Activated CD4-positive, alpha-beta T cell treated with anti-CD3 and anti-CD28 coated beads, Interleukin-2, amount 50 U/mL, for 1 hour (primary cell): ENCODE measurements at places on chromosomes 7 and 10.
A peak's percentile ranks its signal among the peaks of the same experiment; 100 is the strongest.

GRCh38 chr7:88670536-88670935 is 89.0 kb upstream of the ZNF804B start:
- DNase-seq: no peak

GRCh38 chr7:47940088-47941013 is 7.9 kb downstream of the PKD1L1 start:
- DNase-seq: no peak

GRCh38 chr10:17062009-17062408 is 67.6 kb downstream of the CUBN start:
- DNase-seq: no peak

DNA sequence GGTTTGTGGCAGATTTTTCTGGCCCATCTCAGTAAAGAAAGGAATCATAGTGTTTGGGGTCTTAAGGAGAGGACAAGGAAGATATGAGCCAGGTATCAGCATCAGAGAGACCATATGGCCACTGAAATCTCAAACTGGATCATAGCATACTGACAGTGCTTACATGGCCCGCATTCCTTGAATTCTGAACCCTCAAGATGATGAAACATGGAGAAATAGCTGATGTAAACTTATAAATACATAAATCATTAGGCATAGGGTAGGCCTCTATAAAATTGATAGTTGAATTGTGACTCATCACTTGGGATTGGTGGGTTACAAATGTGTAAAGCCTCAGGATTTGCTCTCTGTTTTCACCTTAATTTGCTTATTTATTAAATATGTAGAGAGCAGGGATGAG is 688.5 kb downstream of the CNTNAP2 start:
- DNase-seq: no peak

DNA sequence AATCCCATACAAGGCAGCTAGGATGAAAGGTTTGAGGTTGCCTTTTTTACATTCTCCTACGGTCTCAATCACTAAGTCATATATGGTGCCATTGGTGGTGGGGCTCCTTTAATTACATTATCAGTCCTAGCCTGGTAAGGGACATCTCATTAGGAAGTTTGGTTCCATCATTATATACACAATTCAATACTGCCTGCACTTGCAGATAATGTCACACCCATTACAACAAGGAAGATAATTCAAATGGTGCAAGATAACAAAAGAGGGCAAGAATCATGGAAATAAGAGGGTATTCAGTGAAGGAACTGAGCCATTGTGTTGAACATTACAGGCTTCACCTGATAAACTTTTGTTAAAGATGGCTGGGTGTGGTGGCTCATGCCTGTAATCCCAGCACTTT is 1.7 kb upstream of the TMEM248 start:
- DNase-seq: no peak

GRCh38 chr7:141511316-141511675 is 39.9 kb upstream of the AGK start:
- DNase-seq: no peak

- DNase-seq: no peak
Measured at GRCh38 chr7:39605087-39605486, 18.3 kb upstream of the RALA start.

DNA sequence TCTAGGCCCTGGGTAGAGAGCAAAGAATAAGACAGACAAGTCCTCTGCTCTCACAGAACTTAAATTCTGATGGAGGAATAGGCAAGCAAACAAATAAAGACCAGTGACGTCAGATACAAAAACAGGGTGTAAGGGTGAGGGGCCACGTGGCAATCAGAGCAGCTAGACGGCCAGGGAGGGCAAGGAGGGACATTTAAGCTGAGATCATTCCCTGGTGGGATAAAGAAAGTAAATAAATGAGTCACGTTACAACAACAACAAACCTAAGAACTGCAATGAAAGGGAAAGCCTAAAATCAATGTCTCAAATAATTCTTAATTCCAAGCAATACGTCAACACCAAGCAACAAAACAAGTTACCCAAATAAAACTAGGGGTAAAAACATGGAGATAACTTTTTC is 21.8 kb downstream of the STN1 start:
- DNase-seq: no peak

- no peak for DNase-seq
Measured at GRCh38 chr10:29689001-29689400, 54.2 kb upstream of the SVIL start.

DNA sequence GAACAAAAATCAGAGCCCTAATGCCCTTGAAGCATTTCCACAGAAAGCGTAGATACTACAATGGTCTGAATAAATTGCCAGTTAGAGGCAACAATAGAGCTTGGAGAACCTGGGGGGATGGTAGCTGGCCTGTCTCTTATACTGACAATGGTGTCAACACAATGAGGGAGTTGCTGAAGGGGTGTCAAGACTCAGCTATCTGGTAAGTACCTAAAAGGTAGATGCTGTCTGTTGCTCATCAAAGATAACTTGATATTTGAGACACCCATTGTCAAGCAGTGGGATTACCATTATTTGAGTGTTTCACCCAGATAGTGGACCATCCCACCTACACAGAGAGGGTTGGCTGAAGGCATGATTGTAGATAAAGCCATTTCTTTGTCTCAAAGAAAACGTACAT is 72.8 kb downstream of the PDE1C start:
- DNase-seq: no peak

DNA sequence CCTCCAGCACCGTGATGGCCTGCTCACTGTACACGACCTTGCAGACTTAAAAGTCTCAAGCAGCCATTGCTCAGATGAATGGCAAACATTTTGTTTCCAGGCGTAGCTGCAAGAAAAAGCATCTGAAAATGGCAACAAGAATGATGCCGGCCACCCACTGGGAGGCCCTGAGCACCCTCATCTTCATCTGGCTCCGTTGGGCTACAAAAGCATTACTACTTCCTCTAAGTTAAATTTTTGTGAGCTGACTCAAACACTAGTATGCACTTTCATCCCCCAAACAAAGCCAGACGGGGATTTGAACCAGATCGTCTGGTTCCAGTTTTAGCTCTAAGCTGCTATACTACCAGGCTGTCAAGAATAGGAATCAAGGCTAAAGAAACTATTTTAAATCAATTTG is 116.6 kb upstream of the CDK1 start:
- DNase-seq: no peak

DNA sequence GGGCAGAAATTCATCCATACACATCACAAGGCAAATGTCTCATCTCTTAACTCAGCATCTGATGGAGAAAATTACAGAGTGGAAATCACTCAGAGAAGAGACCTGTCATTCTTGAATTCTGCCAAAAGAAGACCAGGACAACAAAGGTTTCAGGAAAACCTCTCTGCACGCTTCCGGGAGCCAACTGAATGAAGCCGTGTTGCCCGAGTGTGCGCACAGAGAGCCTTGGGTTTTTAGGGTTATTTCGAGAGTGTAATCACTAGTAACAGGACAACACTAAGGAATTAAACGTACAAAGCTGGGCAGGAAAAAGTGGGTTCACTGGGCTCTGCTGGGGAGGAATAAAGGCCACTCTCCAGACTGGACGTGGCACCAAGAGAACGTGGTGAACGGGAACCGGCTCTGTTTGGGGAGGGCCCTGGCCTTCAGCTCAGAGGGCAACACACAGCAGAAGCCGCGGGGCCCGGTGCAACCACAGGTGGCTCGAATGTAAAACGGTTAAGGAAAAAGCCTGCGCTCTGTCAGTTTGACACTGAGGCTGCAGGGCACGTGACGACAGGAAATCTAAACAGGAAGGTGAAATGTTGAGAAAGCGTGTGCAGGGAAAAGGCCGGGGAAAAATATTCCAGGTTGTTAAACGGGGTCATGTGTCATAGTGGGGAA is 331.5 kb downstream of the DNAJB6 start:
- DNase-seq: no peak

- DNase-seq: no peak
Measured at GRCh38 chr7:45985902-45986301, 64.8 kb upstream of the IGFBP3 start.

DNA sequence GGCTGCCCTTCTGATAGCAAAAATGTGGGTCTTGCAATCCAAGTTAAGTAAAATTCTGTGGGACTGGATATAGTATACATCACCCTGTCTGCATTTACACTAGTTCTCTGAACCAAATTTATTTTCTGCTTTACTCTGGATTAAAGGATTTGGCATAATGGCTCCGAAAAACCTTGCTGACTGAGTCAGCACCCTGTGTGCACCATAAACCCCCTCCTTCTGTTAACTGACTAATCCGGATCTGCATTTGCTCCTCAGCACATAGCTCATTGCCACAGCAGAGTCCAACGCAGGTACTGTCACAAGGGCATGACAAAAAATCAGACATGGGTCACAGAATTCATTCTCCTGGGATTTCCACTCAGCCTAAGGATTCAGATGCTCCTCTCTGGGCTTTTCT is 1.3 kb downstream of the OR2A5 start:
- no peak for DNase-seq

DNA sequence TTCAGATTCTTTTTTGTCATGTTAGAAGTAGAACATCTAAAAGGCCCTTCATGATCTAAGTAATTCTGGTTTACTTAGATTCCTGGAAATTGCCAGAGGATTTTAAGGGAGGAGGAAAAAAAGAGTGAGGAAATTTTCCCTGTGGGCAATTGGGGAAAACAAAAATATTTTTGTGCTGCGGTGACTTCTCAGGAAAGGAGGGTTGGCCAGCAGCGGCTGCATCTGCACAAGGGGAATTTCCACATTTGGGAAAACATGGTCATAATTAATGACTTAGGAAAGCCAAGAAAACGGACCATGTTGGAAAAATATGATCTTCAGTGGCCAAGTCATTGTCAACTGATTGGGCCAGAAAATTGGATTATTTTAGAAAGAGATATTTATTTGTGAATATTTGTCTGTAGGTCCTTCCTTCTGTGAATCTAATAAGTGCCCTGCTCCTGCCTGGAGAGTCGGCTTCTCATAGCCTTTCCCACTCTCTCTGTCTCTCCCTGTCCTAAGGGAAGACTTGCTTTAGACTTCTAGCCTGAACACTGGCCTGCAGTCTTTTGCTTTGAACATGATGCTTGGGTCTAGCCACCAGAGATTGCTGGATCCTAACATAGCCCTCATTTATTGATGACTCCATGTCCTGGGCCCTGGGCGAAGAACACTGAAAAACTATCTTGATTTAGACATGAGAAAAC is 124.2 kb upstream of the MKLN1 start:
- DNase-seq: no peak

DNA sequence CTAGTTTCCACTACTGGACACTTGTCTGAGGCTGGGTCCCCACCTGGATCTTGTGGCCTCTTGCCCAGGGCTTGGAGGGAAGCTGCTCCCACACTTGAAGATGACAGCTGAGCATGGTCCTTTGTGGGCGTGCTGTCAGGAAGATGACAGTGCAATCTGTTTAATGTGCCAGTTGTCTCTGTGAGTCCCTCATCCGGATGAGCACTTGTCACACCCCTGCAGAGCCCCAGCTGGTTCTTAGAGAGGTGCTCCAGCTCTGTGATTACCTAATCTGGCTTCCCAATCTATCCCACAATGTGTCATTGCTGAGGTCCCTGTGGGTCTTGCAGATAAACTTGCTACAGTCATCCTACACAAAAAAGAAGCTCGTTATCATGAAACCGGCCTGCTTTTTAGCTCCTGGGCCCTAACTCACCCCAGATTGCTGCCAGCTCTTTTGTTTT is 34.8 kb upstream of the CCSER2 start:
- DNase-seq: no peak

DNA sequence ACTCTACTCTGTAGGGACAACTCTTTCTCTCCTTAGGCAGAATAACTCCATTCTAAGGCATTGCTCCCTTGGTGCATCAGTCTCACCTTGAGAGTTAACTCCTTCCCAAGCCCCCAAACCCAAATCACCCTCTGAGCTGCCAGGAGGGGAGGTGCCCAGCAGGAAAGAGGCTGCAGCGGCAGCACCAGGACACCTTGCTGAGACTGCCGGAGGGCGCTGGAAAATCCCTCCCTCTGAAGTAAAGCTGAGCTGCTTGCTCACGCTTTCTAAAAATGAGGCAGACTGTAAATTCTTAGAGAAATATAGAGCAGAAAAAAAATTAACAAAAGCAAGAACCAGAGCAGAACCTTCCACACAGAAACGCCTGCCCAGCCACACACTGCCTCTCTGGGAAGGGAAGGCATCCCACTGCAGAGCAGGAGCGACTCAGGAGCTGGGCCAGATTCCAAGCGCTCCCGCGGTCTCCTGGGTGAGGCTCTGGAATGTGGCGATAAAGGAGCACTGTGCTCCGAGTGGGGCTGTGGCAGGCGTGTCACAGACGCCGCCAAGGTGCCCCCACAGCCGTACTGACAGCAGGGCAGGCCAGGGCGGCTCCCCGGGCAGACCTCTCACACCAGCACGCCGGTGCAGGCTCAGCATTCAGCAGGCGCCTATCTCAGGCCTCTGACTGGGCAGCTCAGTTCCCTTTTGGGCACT is 202.1 kb downstream of the TNS3 start:
- DNase-seq: no peak

DNA sequence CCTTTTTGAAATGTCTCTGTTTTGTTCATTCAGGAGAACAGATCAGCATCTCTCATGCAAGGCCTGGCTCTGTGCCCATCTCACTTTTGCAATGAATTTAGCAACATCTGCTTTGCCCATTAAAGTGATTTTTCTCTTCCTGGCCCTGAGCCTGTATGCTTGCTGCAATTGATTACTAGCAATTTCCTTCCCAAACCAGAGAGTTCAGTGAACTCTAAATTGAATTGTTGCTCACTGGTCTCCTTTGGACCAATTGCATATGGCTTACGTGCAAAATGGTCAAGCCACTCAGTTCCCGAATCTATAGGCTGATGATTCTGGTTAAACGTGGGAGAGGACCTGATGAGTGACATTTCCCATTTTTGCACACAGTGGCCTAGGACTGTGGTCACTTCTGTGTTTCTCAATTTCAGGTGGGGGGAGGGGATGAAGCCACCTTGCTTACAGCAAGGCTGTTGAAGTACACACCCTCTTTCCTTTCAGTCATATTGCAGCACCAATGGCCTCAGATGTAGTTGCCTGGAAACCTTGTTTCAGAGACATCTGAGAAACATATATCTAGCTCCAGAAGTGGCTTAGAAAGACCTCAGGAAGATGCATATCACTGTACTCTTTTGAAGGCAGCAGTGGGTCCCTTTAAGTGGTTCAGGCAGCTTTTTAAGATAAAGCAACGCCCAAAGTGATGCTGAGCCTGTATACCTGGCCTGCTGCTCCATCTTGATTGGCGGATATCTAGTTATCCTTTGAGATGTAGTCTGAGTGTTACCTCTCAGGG is 201.4 kb downstream of the PTEN start:
- DNase-seq: peak; percentile 8

- DNase-seq: no peak
Measured at GRCh38 chr10:113711142-113711541, 31.4 kb downstream of the CASP7 start.

- DNase-seq: no peak
Measured at GRCh38 chr7:139767561-139767982, 10.2 kb downstream of the HIPK2 start.

DNA sequence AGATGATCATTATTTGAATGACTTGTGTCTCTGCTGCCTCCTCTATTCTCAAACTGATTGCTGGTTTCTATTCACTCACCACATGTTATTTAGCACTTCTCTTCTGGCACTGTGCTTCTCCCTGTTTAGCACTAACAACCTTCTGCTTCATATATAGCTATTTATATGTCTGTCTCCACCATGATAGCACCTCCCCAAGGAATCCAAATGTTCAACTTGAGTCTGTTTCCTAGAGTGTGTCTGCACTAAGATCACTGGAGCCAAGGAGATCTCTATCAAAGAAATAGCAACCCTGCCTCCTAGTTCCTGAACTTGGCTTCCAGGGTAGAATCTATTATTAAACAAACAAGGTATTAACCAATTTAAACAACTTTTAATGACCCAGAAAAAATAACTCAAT is 104.5 kb downstream of the CYP26A1 start:
- DNase-seq: no peak
